ENCODE measurements at places on chromosomes 4 and X.

GRCh38 chrX:133794126-133794525 is 191.3 kb downstream of the GPC3 start:
- DNase-seq = no peak

GRCh38 chr4:53273726-53274125 is 92.1 kb downstream of the SCFD2 start:
- DNase-seq = no peak

- peak; percentile 29 for DNase-seq
Measured at GRCh38 chrX:14529290-14529989, at the start of gene GLRA2. TSS of gene GLRA2 (plus strand) at chrX:14529536. CDS start at chrX:14530058, 522 bp downstream.

DNA sequence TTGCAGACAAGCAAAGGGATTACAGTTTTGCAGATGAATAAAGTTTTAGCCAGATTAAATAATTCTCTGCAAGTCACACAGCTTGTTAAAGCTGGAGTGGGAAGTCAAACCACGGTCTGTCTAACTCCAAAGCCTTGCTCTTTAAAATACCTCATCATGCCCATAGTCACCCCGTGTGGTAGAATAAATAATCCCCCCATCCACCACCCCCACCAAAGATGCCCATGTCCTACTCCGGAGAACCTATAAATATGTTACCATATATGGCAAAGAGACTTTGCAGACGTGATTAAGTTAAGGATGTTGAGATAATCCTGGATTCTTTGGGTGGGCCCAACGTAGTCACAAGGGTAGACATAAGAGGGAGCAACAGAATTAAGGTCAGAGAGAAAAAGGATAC is 118.7 kb downstream of the BEND2 start:
- DNase-seq = no peak
